ENCODE measurements at places on chromosomes 7 and 10.

- no peak for DNase-seq
Observed at GRCh38 chr7:124649397-124650014, 116.1 kb downstream of the GPR37 start.

- DNase-seq = no peak
Observed at GRCh38 chr10:15486404-15486803, 115.3 kb upstream of the FAM171A1 start.

GRCh38 chr7:66583490-66584110 lies 45.1 kb upstream of the KCTD7 start:
- no peak for DNase-seq

- DNase-seq = peak; percentile 2
Observed at GRCh38 chr10:15339892-15340291, 31.2 kb downstream of the FAM171A1 start.

GRCh38 chr7:129644634-129645230 lies 33.2 kb downstream of the NRF1 start:
- no peak for DNase-seq

- DNase-seq = no peak
Observed at GRCh38 chr7:94643771-94644545, 12.0 kb downstream of the SGCE start.

DNA sequence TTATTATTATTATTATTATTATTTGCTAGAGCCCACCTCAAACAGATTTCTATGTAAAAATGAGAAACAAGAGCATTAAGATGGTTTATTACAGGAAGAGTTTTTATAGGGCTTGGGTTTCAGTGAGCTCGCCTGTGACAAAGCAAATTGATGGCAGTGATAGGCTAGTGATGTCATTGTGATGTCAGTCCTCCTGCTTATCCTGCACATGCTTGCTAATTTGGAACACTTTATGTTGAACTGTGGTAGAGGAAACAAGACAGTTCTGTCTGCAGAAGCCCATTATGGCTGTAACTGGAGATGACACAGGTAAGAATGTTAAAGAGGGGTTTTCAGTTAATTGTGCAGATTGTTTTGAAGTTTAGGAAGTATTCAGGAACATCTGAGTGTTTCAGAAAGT lies 68.3 kb downstream of the CREM start:
- no peak for DNase-seq

GRCh38 chr7:6654113-6654841 lies 17.2 kb downstream of the ZNF316 start:
- peak; percentile 76 for DNase-seq

DNA sequence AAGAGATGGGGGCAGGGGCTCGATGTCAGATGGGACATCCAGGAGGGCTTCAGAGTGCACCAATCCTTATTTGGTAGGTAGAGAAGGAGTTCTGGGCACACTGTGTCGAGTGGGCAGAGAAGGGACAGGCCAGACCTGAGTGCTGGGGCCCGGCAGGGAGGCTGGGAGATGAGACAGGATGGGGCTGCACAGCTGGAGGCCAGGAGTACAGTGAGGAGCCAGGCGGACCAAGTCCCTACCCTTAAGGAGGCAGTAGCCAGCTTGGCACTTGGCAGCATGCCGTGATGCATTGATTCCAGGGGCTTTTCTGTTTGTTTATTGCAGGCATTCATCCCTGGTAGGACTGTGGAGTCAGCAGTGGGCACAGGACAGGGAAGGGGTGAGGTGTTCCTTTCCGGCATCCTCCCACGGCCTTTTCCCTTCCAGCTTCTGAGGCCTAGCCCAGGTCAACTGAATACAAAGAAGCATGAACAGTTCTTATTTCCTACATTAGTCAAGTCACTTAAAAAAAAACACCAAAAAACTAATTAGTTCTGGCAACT lies 168.8 kb upstream of the CDCA7L start:
- no peak for DNase-seq
